8988T (cell line): ENCODE measurements at places on chromosomes 4 and X.
A peak's percentile ranks its signal among the peaks of the same experiment; 100 is the strongest.

- no peak for DNase-seq
Observed at GRCh38 chr4:147354237-147354636, 126.7 kb upstream of the EDNRA start.

DNA sequence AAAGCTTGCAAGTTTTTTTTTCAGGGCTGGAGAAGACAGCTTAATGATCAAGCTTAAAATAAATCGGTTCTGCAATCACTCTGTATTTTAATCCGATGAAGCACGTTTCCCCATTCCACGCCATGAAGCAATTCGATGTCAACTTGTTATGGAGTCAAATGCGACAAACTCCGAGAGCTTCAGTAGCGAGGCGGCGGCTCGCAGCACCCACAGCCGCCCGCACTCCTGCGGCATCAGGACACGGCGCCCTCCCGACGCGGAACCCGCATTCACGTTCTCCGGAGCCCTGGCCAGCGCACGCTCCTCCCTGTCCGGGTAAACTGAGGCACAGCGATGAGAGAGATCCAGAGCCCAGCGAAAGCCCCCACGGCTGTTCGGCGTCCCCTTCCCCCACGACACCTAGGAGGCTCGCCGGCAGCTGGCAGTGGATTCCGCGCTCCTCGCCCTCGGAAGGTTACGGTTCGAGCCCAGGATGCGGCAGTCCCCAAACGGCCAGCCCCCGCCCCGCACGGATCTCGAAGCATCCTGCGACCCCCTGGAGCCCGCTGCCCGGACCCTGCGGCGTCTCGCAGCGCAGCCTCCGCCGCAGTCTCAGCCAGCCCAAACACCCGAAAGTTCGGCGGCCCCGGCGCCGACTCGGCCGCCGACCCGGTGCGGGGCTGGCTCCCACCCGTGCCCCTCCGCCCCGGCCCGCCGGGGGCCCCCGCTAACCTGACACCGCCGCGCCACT lies 507 bp downstream of the MFAP3L start:
- no peak for DNase-seq

DNA sequence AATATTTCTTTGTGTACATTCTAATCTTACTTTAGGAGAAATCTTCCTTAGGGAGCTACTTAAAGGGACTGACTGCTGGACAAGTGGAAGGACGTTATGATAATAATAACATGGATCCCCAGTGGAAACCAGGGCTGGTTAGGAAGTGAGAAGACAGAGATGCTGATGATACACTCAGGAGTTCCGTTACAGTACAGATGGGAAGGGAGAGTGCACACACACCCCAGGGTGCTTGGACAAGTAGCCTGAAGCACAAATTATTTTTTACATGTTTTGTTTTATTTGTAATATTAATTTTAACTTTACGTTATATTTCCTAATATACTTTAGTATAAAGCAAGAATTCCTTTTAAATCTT lies 84.1 kb downstream of the BMPR1B start:
- no peak for DNase-seq

- no peak for DNase-seq
Observed at GRCh38 chr4:930827-931193, 1.3 kb downstream of the GAK start.

- DNase-seq: no peak
Observed at GRCh38 chr4:152640058-152640921, 39.5 kb downstream of the TMEM154 start.

GRCh38 chr4:100983426-100983825 lies 363.9 kb downstream of the PPP3CA start:
- DNase-seq: no peak

DNA sequence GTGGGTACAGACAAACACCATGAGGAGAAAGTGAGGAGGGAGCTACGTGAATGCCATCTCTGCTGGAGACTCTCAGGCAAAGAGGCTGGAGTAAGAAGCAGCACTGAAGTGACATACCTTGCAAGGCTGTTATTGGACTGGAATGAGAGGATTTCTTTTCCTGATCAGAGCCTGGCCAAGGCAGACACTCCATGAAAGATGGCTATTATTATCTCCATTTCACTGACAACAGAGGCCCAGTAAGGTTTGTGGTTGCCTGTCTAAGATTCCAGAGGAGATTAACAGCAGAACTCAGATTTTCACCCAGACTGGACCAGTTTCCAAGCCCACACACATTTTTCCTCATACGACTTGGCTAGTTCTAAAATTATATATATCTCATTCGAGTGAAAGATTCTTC lies 162.0 kb upstream of the EOLA2 start:
- DNase-seq: no peak

DNA sequence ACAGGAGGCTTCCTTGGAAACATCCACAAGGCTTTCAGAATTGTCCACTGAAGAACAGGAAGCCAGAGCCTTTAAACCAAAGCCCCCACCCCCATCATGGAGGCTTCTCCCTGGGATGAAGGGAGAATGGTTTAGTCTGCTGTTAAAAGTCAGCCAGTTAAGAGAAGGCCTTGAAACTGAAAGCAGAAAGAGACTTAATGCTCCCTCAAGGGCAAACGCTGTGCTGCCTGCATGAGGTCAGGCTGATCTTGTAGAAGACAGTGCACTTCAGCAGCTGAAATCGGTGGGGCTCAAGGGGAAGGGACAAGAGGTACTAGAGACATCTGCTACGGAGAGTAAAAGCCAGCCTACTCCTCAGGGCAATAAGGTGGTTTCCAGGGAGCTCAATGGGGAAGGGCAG lies 69.0 kb downstream of the HPRT1 start:
- no peak for DNase-seq

DNA sequence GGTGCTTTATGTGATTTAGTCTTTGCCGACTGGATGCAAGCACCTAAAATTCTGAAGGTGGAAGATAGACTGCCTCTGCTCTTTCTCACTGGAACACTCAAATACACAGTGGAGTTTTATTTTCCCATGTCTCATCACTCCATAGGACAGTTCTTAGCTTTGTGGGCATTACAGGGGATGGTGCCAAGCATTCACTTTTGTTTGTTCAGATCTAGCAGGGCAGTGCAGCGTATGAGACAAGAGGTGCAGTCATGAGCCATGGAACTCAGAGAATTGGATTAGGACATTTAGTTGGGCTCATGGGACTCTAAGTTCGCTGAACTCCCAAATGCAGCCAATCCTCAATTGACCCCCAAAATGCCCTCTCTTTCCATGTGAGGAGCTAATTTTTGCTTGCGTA lies 1136.9 kb upstream of the PRKX start:
- DNase-seq: no peak

DNA sequence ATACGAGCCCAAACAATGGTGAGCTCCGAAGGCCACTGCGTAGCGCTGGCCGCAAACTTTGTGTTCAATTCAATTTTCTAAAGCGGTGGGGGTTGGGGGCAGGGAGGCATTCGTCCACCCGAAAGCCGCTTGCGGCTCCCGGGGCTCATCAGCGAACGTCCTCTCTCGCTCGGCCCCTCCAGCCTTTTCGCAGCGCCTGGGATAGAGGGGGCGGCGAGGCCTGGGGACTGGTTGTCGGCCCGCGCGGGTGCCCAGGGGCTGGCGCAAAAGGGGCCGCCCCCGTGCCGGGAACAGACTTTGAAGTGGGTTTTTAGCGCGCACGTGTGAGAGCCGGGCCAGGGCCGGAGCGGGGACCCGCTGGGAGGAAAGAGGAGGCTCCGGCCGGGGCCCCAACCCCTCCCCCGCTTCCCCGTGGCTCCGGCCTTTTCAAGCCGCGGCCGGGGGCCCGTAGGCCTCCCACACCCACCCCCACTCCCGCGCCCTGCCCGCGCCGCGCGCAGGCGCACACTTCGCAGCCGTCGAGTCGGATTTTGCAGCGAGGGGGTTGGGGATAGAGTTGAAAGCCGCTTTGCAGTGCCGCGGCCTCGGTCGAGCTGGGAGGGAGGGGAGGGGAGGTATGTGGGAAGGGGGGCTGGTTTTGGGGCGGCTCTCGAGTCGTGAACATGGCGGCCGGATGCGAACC lies 8.3 kb downstream of the ZIC3 start:
- no peak for DNase-seq

DNA sequence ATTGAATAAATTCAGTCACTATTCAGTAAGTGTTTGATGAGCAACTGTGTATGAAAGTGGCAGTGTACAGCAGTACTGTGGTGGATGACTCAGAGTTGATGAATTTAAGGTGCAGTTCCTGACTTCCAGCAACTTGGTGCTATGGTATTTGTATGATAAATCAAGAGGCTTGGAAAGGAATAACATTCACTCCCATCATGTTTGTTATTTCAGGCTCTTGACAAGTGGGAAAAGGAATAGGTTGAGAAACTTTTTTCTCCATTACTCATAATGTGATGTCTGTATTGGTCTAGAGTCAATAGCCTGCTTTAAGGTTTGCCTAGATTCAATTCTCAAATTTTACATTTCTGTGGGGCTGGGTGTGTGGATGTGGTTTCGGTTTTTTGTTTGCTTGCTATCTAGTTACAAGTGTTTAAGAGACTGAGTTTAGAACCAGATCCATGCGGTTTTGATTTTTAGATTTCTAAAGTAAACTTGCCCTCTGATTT lies 35.1 kb upstream of the CYP2U1 start:
- DNase-seq: peak; percentile 12

DNA sequence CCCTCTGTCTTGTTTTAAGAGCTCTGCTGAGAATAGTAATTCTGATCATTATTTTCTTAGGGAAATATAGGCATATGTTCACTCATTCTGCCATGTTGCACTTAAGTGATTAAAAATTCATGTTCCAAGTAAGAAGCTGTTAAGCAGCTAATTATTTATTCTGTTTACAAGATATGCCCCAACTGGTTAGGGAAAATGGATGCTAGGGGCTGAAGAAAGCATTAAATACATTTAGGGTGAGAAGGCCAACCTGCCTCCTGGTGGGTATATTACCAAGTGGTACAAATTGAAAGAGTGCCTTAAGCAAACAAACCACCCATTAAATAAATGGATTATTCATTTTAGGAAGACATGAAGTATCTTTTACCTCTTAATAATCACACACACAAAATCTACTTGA lies 392.6 kb upstream of the EPHA5 start:
- no peak for DNase-seq

DNA sequence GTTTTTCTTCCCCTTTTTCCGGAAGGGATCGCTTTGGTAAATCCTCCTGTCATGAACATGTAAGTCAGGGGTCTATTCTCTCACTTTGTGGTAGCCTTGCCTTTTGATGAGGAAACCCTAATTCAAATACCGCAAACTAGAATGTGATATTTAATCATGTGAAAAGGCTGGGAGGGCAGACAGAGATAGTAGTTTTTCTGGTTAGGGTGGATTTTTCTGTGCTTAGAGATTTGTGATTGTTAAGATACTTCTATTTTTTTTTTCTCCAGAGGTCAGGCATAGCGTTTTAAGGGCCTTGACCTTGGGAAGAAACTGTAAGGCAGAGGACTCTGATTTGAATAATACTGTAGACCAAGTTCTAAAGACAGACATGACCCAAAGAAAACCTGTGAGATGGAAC lies 41.8 kb upstream of the PACRGL start:
- DNase-seq: no peak

- DNase-seq: peak; percentile 31
Observed at GRCh38 chr4:107825072-107825824, 516 bp downstream of the SGMS2 start.

- no peak for DNase-seq
Observed at GRCh38 chr4:123234955-123235354, 161.6 kb upstream of the SPRY1 start.

DNA sequence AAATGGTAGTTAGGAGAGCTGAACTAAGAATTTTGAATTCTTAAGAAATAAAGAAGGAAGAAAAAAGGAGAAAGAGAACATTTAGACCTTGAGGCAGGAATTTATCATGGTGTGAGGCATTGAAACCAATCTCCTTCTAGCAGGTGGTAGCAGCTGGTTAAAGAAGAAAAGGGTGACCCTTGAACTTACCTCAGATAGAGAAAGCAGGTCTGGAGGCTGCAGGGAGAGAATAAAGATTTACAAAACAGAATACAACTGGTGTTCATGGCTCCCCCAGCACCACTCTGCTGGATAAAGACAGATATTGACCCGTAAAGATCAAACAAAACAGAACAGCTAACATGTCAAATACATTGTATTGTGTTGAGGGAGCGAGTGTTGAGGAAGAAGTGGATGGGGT lies 56.0 kb downstream of the NCAPG start:
- no peak for DNase-seq

DNA sequence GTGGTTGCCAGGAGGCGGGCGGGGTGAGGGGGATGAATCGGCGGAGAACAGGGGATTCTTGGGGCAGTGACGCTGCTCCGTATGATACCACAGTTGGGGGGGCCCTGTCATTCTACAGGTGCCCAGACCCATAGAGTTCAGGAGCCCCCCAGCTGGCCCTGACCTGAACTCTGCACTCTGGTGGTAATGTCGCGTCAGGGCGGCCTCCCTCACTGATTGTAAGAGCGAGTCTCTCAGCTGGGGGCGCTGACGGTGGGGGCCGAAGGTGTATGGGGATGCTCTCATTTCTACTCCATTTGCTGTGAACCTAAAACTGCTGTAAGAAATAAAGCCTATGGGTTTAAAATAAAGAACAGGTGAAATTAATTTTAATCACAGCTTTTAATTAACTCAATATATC lies 91.8 kb upstream of the PSAPL1 start:
- no peak for DNase-seq

DNA sequence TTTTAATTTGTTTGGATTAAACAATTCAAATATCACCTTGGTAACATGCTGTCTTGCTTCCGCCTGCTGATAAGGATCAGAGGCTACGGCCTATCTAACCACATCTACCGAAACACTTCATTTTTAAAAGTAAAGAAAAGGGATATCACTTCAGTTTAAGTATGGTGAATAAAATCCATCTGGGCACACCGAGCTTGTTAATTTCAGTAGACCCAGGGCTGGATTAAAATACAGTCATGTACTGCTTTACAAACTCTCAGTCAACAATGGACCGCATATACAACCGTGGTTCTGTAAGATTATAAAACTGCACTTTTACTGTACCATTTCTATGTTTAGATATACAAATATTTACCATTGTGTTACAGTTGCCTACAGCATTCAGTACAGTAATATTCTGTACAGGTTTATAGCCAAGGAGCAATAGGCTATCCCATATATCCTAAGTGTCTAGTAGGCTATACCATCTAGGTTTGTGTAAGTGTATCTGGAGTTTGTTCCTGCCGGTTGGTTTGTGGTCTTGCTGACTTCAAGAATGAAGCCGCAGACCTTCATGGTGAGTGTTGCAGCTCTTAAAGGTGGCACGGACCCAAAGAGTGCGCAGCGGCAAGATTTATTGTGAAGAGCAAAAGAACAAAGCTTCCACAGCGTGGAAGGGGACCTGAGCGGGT lies 40.0 kb downstream of the SEPTIN11 start:
- DNase-seq: no peak

DNA sequence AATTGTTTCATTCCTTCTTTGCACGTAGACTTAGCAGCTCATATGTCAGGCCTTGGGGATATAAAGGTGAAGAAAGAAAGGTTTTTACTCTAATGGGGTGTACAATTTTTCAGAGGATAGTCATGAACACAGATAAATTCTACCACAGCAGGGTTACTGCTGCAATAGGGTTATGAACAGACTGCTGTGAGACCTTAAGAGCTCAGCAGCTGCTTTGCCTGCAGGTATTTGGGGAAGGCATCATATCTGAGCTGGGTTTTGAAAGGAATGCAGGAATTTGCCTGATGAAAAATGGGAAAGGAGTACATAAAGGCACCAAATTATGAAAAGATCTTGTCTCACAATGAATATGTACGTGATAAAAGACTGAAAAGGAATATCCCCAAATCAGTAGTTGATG lies 128.9 kb downstream of the CEP135 start:
- DNase-seq: no peak

GRCh38 chr4:38004062-38004461 lies 43.9 kb downstream of the PTTG2 start:
- DNase-seq: no peak

GRCh38 chr4:104412344-104412743 lies 82.3 kb downstream of the CXXC4 start:
- DNase-seq: no peak

- no peak for DNase-seq
Observed at GRCh38 chrX:49901048-49901447, 21.3 kb upstream of the CLCN5 start.

- DNase-seq: no peak
Observed at GRCh38 chr4:144663834-144664475, 18.0 kb downstream of the HHIP start.
